Stimulated activated CD4-positive, alpha-beta T cell treated with anti-CD3 and anti-CD28 coated beads, Interleukin-1b, Interleukin-23, amount 100 ng/mL, for 24 hours (primary cell): ENCODE measurements at places on chromosomes 16 and 17.

- no peak for DNase-seq
Observed at GRCh38 chr17:2844416-2844815, 48.2 kb downstream of the RAP1GAP2 start.

DNA sequence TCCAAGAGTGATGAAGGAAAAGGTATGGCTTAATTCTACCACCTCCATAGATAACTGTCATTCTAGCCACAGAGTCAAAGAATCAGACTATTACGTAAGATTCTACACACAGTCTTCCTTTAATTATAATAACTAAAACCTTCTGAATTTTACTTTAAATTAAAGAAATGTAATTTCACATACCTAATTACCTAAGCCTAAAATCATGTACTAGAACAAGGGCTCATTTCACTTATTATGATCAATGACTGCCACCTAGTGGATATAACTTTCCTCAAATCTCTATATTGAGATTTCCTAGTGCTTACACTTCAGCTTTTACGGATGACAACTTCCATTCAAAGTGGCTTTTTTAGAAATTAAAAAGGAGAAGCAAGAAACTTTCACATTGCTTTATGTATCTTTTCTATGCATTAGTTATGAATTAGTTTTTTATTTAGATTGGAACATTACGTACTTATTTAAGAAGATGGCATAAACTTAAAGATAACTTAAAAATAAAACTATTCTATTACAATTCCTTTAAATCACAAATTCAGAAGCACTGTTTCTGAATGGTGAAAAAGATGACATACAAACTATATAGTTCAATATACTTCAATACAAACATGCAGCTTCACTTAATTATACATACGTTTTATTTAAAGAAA is 18.2 kb upstream of the ABCA10 start:
- DNase-seq: no peak

GRCh38 chr16:56941092-56941491 is 9.2 kb downstream of the HERPUD1 start:
- no peak for DNase-seq

DNA sequence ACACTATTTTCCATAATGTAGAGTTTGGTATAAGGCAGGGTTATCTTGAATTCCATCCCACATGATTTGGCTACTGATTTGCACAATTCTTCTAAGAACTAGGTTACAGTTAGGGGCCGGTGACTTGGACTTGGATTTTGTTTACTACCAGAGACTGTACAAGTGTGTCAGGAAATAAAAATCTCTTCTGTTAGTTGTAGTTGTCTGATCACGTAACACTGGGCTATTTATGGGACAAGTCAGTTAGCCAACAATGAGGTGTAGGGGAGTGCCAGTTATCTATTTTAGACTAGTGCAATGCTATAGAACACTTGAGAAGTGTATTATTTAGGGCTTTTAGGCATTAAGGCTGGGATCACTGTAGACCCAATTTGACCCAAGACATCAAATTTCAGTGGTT is 39.7 kb upstream of the GHDC start:
- DNase-seq: no peak

GRCh38 chr16:9437115-9437514 is 345.7 kb downstream of the HAPSTR1 start:
- DNase-seq: no peak
